Ascending aorta (tissue), 2 donors: ENCODE measurements at places on chromosomes 2 and 18.

- no peak for DNase-seq
Measured at GRCh38 chr18:11050966-11051365, 98.4 kb downstream of the PIEZO2 start.

GRCh38 chr2:162333968-162334367 lies 10.0 kb upstream of the GCA start:
- no peak for DNase-seq

GRCh38 chr2:55901941-55902340 lies 21.6 kb downstream of the EFEMP1 start:
- no peak for DNase-seq

GRCh38 chr2:70887550-70888246 lies 48.0 kb upstream of the ATP6V1B1 start:
- DNase-seq: no peak

DNA sequence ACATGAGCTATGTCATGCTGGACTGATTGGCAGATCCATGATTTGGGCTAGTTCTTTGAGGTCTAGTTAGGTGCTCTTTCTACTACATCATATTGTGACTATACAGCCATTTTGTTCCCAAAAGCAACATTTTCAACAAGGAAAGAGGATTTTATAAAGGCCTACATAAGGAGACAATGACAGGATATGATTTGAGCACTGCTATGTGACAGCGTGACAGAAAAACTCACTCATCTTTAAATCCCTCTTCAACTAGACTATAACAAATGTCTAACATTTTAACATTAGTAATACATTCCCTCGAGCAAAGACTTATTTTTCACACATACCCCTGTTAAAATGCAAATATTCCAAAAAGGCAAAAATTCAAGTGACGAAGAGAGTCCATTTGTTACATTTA lies 209.6 kb upstream of the CHST9 start:
- no peak for DNase-seq

GRCh38 chr2:116917196-116917595 lies 897.3 kb upstream of the DDX18 start:
- DNase-seq: no peak
